ENCODE measurements at places on chromosomes 12 and 14. TPM values are rescaled to one million over a fixed set of nuclear protein-coding genes. Genes with fewer than 3 reads are reported as not detected.

The SLC6A12 gene
- polyA plus RNA-seq: 16.7 TPM

The TMEM119 gene
- polyA plus RNA-seq: 15.0 TPM

The SENP1 gene
- polyA plus RNA-seq: 31.7 TPM

The TPPP2 gene
- 2.7 TPM for polyA plus RNA-seq

The PMEL gene
- polyA plus RNA-seq: 3.9 TPM

DNA sequence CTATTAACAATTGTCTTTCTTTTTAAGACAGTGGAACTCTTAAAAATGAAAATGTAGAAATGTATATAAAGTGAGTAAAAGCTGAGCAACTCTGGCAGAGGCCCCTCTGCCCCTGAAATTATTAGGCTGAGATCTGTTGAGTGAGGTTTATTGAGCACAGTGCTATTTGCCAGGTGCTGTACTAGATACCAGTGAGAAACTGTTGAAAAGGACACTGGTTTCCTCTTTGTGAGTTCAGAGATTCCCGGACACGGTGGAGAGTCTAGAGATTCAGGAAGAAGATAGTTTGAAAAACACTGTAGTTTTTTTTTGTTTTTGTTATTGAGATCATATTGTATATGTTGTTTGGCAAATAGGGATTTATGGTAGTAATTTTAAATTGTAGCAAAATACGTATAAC, 11.2 kb downstream of the ACVR1B start:
- no peak for DNase-seq

- no peak for DNase-seq
Observed at GRCh38 chr12:69701826-69702225, 2.7 kb upstream of the BEST3 start.

GRCh38 chr14:98112194-98112780, 1159.7 kb downstream of the BCL11B start:
- no peak for DNase-seq

GRCh38 chr12:46209914-46210872, 58.6 kb downstream of the SLC38A1 start:
- no peak for DNase-seq

DNA sequence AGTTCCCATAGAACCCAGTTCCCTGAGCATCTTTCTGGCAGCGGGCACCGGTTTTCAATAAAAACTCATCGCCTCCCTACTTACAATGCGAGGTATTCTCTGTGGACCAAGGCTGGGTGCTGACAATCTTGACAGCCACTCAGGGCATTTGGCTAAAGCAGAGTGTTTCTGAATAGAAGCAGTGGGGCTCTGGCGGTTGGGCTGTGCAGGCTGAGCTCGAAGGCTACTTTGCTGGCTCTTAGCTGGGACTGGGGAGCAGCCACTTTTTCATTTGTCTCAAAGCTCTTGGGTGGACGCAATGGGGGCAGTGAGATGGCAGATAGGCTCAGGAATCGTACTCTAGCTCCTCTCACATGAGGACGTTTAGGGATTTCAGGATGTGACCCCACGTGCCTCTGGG, 151.8 kb downstream of the UNC79 start:
- no peak for DNase-seq

DNA sequence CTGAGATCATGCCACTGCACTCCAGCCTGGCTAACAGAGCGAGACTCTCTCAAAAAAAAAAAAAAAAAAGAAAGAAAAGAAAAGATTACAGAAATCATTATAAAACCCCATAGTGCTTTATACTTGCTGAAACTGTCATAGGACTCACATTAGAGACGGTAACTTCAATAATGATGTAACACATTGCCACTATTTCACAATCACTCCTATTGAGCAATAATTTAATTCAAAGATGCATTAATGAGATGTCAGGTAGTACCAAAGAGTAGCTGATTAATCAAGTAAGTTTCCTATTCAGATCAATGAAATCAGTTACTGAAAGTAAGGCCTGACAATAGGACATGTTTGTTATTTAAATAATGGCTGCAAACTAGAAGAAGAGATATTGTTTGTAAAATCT, 751.5 kb upstream of the ALG10B start:
- DNase-seq: no peak

- no peak for DNase-seq
Observed at GRCh38 chr12:12432364-12432763, 75.5 kb downstream of the BORCS5 start.

Measured in left kidney (tissue), 8 donors.